SIG-M5 (cell line): ENCODE measurements at places on chromosomes 1 and 21.

DNA sequence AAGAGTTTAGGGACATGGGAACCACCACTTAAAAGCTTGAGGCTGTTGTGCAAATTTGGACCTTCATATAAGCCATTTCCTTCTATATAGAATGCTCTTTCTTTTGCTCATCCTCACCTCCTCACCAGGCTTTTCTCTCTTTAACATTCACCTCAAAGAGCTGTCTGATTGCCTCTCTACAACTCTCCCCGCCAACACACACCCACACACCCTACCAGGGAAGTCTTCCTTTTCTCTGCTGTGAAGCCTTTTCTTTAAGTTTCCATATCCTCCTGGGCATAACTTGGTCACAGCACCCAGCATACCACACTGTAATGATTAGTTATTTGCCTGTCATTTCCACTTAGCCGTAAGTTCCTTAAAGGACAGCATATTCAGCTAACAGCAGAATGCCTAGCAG lies 40.6 kb downstream of the WLS start:
- DNase-seq, result no peak

DNA sequence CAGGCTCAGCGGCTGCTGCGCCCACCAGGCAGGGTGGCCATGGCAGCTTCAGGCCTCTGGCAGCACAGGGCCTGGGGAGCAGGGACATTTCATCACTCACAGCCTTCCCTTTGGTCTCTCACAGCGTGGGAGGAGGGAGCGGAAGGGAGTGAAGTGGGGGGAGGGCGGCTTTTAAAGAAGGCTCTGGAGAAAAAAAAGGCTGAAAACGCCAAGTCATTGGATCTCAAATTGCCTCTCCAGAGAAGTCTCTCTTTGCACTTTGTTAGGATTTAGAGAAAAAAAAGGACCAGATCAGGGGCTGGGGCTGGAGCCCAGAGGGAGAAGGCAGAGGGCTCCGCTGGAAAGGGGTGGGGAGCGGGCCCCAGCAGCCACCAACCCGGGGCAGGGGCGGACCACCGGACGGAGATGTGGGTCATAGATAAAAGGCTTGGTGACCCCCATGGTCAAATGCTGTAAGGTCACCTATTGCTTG lies 209.9 kb downstream of the GRIK3 start:
- DNase-seq, result no peak

- DNase-seq, result no peak
These were observed 20.5 kb upstream of the RHBDL2 start for GRCh38 chr1:38962113-38962512.

- no peak for DNase-seq
These were observed 92.7 kb downstream of the SUSD4 start for GRCh38 chr1:223271085-223271781.

GRCh38 chr1:198679535-198680173 lies 40.8 kb downstream of the PTPRC start:
- DNase-seq, result no peak

DNA sequence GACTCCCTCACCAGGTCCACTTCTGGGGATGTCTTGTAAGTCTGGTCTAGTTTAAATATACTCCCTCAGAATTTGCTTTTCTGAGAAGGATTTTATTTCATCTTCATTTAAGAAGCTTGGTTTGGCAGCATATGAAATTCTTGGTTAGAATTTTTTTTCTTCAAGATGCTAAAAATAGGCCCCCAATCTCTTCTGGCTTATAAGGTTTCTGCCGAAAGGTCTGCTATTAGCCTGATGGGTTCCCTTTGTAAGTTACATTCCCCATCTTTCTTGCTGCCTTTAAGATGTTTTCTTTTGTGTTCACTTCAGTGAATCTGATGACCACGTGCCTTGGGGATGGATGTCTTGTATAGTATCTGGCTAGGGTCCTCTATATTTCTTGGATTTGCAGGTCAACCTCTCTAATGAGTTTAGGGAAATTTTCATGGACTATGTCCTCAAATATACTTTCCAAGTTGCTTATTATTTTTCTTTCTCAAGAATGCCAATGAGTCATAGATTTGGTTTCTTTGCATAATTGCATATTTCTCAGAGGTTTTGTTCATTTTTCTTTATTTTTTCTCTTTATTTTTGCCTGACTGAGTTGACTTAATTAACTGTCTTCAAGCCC lies 19.4 kb downstream of the TCP10L start:
- no peak for DNase-seq

GRCh38 chr21:33917421-33917820 lies 1.8 kb upstream of the ATP5PO start:
- no peak for DNase-seq

GRCh38 chr1:18358600-18358999 lies 122.1 kb upstream of the KLHDC7A start:
- DNase-seq, result no peak

DNA sequence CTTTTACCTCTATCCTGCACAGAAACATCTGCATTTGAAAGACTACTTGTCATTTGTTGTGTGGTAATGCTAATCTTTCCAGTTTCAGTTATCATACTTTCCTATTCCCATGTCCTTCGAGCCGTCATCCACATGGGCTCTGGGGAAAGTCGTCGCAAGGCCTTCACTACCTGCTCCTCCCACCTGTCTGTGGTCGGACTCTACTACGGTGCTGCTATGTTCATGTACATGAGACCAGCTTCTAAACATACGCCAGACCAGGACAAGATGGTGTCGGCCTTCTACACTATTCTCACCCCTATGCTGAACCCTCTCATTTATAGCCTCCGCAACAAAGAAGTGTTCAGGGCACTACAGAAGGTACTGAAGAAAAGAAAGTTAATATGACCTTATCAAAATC lies 8.3 kb downstream of the OR2M4 start:
- no peak for DNase-seq

DNA sequence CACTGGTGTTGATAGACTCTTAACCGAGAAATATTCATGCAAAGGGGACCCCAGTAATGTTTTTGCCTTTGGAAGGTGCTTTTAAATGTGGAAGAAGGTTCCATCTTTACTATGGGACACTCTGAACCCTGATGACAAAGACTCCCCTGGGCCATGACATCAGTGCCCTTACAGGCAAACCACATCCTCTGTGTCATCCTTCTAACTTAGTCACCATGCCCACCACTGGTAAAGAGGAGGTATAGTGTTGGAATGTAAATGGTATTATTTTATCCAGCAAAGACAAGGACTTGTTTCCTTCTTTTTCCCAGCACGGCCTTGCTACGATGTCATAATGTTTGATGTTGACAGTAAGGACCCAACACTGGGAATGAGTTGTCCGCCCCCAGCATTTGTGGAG lies 12.6 kb downstream of the METTL13 start:
- no peak for DNase-seq

DNA sequence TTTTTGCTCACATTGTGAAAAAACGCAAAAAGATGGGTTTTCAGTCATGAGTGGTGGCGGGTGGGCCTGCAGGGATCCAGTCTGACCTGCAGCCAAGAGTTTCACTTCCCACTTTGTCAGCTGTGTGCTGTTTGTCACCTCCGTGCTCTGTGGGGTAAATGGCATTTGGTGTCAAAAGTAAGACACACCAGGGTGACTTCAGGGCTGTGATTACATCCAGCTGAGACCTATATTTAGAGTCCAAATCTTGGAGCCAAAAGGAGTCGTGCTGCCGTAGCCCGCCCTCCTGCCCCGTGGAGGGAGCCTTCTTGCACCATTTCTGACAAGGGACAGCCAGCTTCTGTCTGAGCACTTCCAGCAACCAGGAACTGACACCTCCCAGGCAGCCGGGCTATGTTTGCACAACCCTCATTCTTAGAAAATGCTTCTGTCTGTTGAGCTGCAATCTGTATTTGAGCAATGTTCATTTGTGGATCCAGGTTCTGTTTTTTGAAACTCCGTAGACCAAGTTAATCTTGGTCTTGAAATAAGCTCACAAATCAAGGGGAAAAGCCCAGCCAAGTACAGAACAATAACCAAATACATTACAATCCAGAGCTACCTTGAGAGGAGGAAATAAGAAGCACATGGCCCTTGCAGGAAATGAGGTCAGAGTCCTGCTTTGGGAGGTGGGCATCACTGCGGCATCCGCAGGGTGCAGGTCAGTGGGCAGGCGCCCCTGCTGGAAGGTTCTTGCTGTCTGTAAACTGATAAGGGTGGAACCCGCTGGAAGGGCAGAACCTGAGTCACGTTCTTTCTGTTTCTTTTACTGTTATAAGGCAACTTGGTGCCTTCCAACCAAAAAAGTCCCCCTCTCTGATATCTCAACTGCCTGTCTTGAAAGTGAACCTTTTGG lies 14.4 kb downstream of the ABCG1 start:
- peak; percentile 63 for DNase-seq

GRCh38 chr1:204650911-204651570 lies 34.5 kb downstream of the LRRN2 start:
- DNase-seq, result no peak

DNA sequence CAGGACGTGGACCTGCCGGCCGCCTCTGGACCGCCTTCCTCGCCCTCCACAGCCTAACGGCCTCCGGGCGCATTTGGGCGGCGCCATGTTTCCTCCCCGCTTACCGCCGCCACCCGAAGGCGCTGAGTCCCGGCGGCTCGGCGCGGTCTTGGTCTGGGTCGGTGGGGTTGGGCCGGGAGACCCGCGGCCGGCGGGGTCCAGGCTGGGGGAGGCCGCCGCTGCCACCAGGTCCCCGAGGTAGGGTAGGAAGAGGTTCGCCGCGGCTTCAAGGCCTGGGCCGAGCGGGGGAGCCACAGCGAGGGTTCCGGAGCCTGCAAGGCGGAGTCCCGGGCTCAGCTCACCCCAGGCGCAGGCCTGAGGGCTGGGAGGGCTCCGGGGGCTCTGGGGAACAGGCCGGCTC lies 5.5 kb downstream of the OR2C3 start:
- no peak for DNase-seq

GRCh38 chr1:195105773-195106172 lies 1502.5 kb downstream of the KCNT2 start:
- no peak for DNase-seq

DNA sequence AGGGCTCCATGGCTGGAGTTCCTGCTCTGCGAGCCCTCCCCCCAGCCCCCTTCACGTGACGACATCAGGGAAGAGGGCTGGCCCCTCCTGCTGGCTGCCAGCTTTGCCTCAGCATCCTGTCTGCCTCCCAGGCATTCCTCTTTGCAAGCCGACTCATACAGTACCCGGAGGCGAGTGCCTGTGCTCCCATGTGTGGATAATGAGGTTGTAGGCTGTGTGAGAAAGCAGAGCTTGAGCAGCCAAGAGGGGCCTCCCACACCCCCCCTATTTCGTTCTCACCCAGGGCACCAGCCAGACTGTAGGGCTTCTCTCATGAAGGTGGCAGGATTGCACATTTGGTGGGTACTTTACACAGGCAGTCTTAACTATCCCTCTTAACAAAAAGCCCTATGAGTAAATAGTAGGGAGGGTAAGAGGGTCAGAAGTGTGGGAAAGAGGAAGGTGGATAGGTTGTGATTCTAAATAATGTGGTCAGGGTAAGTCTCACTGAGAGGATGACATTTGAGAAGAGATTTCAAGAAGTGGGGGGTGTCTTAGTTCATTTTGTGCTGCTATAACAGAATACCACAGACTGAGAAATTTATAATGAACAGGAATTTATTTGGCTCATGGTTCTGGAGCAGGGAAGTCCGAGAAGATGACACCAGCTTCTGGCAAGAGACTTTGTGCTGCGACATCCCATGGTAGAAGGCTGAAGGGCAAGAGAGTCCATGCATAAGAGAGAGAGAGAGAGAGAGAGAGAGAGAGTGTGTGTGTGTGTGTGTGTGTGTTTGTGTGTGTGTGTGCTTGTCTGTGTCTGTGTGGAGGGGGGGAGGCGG lies 113.5 kb downstream of the OMA1 start:
- no peak for DNase-seq

DNA sequence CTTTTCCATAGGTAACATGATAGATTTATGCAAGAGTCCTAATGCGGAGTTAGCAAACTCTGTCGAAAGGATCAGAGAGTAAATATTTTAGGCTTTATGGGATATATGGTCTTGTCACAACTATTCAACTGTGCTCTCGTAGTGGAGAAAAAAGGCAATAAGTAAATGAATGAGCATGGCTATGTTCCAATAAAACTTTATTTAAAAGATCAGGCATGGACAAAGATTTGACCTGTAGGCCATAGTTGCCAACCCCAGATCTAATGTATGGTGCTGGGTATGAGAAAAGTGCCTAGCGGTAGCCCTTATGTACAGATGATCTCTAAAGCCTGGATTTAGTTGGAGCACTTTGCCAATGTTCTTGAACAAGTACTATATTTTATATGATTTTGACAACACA lies 498.8 kb upstream of the C1orf87 start:
- DNase-seq, result no peak

DNA sequence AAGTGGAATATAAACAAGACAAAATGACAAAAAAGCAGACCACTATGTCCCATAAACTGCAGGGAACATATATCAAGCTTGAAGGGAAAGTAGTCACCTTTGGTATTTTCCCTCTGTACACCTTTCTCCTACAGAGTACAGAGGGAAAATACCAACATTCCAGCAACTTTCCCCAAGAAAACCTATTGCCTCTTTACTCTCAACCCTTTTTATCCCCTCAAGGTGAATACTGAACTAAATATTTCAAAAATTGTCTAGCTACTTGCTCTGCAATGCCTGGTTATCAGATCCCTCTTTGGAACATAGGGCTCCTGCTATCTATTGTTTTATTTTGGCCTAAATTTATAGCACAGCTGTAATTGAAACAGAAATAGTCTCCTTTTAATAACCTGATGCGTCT lies 15.8 kb downstream of the CTXND2 start:
- DNase-seq, result no peak

DNA sequence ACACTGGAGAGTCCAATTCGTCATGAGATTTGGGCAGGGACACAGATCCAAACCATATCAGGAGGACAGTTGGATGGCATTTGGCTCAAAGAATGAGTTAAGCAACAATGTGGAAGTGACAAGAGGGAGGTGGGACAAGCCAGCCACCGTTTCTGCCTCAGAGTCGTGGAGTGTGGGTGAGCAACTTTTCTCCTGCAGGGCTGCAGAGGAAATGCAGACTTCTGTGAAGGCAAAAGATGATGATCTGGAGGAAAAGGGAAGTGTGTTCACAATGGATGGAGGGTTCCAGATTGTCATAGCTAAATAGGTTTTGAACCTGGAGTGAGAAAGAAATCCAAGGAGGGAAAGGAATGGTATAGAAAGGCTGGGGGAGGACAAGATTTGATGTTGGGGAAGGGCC lies 16.4 kb upstream of the KANK4 start:
- no peak for DNase-seq

- DNase-seq, result no peak
These were observed 229.2 kb downstream of the RHOU start for GRCh38 chr1:228964178-228965089.

DNA sequence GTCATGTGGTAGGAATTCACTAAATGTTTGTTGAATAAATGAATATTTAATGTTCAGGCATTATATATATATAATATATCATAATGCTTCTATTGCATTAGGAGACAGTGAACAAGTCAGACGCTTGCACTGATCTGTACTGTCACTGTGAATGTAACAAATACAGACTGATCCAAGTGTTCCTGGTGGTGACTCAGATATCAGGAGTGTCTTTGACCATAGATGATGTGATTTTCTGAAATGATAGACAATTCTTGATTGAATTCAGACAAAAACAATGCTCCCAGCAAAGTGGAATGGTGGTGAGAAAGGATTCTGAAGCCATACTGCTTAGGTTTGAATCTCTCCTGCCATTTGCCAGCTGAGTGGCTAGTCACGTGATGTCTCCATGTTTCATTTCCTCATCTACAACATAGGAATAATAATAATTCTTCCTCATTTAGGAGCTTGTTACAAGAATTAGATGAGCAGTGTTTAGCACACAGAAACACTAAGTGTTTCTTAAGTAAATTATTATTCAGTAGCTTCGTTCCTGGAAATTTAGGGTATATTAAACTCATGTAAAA lies 71.0 kb downstream of the OLFML2B start:
- DNase-seq, result no peak
